ENCODE measurements at places on chromosomes 4 and X.

GRCh38 chr4:37244583-37245390 is at the start of gene NWD2:
TSS of gene NWD2 (plus strand) at chr4:37244743. CDS start at chr4:37245068, 325 bp downstream.
- DNase-seq: no peak

GRCh38 chrX:134734466-134734952 is 76.2 kb upstream of the PLAC1 start:
- no peak for DNase-seq

DNA sequence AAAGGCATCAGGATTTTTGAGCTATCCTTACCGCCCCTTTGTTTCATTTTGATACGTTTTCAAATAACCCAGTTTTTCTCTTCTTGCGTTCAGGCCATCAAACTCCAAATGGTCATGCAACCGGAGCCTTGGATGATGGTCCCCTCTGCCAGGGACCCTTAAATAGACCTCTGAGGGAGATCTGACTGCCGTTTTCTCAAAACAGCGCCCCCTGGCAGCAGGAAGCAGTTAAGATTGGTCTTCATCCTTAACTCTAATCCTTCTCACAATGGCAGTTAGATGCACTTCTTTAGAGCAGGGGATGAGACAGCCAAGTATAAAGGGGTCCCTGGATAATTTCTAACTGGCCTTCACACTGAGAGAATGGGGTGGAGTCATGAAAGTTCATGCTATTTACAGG is 525.0 kb upstream of the SPANXN1 start:
- no peak for DNase-seq

GRCh38 chr4:38131371-38132091 is 171.3 kb downstream of the PTTG2 start:
- peak; percentile 90 for DNase-seq

DNA sequence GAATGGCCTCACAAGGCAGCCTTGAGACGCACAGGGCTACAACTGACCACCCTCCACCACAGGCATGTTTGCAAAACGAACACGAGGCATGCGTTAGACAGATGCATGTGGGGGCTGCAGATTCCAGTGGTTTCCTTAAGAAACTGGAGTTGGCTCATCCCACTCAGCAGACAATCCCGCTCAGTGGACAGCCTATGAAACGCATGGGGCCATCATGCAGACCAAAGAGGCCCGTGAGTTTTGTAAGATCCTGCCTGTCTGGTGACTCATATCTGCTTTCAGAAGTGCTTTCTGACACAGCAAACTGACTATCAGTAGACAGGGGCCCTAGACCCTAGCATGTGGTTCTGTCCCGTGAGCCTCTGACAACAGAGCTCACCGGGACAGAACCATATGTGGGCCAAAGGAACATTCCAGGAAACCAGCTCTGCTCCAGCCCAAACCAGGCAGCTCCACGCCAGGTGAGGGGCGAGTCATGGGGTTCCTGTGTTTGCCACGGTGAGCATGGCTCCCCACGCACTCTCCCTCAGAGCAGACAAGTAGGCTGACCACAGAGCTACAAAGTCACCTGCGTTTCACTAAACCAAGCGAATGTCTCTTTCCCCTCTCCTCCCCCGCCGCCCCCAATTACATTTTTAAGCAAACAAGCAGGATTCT is 74.4 kb downstream of the MTMR1 start:
- no peak for DNase-seq

GRCh38 chr4:29295280-29295679 is 1424.9 kb upstream of the PCDH7 start:
- no peak for DNase-seq

DNA sequence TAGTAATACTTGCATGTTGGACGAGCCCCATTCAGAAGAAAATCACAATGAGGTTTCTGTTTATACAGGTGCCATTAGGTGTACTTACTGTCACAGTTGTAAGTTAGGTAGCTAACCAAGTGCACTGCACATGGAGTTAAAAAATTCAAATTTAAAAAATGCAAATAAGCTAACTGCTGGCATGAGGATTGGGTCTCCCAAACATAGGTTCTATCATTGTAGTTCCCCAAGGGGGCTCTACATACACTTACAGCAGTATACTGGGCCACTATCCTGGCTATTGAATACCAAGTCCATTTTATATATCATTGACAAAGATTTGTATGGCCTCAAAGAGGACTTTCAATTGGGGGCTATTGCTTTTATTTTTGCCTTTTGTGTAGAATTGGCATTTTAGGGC is 153.4 kb downstream of the FMR1NB start:
- DNase-seq: no peak

GRCh38 chr4:154294652-154295350 is 196.8 kb downstream of the DCHS2 start:
- DNase-seq: no peak

DNA sequence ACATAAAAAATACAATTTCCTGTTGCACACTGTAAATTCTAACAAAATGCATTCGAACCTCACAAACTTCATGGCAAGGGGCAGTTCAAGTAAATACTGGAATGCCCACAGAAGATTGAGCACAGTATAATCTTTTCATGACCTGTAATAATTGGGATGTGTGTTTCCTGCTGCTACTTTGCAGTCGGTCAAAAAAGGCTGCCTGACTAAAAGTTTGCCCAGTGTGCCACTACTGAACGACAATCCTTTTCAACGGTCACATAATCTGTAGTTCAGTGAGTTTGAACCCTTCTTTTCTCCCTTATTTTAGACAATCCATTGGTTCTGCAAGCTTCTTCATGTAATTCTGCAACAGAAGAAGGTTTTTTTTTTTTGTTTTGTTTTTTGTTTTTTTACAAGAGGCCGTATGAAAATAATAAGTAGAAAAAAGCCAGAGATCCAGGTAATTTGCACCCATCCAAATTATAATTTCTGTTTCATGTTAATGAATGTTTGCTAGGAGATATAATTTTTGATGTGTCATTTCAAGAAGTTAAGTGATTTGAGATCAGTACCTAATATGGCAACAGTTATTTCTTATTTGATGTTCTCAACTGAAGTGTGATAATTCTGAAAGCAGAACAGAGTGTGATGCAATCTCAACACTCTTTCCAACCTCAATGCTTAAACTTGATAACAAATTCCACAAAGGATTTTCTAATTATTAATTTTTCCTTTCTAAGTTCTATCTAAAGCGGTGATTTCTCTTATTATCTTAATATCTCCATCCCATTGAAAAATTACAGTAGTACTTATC is 237.6 kb downstream of the FSTL5 start:
- DNase-seq: no peak

DNA sequence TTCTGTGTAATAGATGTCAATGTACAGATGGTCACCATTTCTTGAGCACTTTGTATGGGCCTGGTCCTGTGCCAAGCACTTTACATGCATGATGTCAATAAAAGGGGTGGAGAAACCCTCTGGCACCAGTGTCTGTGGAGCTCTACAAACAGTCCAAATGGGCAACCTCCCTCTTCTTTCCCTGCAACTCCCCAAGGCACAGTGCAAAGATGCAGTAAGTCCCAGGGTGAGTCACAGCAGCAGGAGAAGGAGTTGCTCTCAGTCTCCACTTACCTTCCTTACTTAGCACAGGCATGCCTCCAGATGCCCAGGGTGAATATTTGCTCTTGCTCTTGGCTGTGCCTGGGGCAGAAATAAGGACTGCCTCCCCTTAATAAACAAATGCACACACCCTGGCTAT is 4.3 kb downstream of the OCIAD2 start:
- DNase-seq: no peak
